Transverse colon (tissue), 4 donors: ENCODE measurements at places on chromosomes 1 and 21. TPM values are rescaled to one million over a fixed set of nuclear protein-coding genes. Genes with fewer than 3 reads are reported as not detected.

DNA sequence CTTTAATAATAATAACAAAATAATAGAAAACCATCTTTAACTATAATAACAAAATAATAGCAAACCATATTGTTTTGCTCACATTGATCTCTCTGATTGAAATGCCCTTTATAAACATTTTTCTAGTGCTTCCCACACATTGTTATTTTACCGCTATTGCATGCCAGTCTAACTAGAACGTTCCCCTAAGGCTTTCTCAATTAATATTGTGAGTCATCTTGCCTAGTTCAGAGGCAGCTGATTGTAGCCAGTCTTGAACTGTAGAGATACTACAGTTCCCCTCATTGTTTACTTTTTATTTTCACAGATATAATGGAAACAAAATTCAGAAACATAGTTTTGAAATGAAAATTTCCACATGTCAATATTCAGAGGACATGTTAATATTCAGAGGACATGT, 192.3 kb upstream of the ADGRL4 start:
- no peaks in the 10 kb centered on the region for H3K4me1 ChIP-seq
- no peaks in the 10 kb centered on the region for H3K36me3 ChIP-seq
- H3K27ac ChIP-seq, result no peak overlapping the region
- DNase-seq, result no peak
- H3K27me3 ChIP-seq, result no peaks in the 10 kb centered on the region
- no peak overlapping the region for H3K4me3 ChIP-seq

CBR3 gene
- total RNA-seq, result 3.4 TPM

- H3K27me3 ChIP-seq, result peaks cover 49% of the 10 kb centered on the region
- H3K27ac ChIP-seq, result no peak overlapping the region
- no peaks in the 10 kb centered on the region for H3K36me3 ChIP-seq
- H3K4me1 ChIP-seq, result no peaks in the 10 kb centered on the region
- no peak for DNase-seq
- no peak overlapping the region for H3K4me3 ChIP-seq
These were observed 82.8 kb downstream of the UBIAD1 start for GRCh38 chr1:11355559-11356475.

ARF1 gene
- 444 TPM for total RNA-seq

ERICH3 gene
- 6.4 TPM for total RNA-seq

CFHR5 gene
- not detected for total RNA-seq

GRCh38 chr1:42686418-42686817, 4.2 kb downstream of the YBX1 start:
- peaks cover 80% of the 10 kb centered on the region for H3K4me1 ChIP-seq
- H3K27ac ChIP-seq, result peak overlapping the region; percentile 17
- no peaks in the 10 kb centered on the region for H3K36me3 ChIP-seq
- no peak for DNase-seq
- H3K27me3 ChIP-seq, result no peaks in the 10 kb centered on the region

DMBX1 gene
- total RNA-seq, result not detected

CASQ1 gene
- total RNA-seq, result 0.95 TPM

- no peak for DNase-seq
- H3K4me3 ChIP-seq, result no peak overlapping the region
- H3K27ac ChIP-seq, result no peak overlapping the region
- H3K36me3 ChIP-seq, result no peaks in the 10 kb centered on the region
- no peaks in the 10 kb centered on the region for H3K27me3 ChIP-seq
These were observed 64.5 kb downstream of the LRRC40 start for GRCh38 chr1:70140894-70141293.

DNA sequence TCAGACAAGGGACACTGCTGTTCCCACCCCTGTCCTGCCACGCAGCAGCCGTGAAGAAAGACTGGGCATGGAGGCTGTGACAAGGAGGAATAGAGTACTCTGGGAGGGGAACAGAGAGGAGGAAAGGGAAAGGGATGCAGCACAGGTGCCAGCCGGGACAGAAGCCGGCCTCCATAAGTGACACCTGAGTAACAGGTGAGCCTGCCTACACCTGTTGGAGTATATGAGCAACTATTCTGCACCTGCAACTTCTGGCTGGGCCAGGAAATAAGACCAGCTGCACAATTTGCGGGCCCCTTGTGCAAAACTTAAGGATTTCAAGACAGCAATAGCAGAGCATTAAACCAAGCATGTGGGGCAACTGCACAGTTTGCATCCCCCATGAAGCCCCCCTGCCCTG, 72.5 kb upstream of the GOLT1A start:
- H3K27me3 ChIP-seq, result no peaks in the 10 kb centered on the region
- peak overlapping the region; percentile 54 for H3K27ac ChIP-seq
- H3K4me1 ChIP-seq, result peaks cover 43% of the 10 kb centered on the region
- no peak for DNase-seq
- no peaks in the 10 kb centered on the region for H3K36me3 ChIP-seq

DNA sequence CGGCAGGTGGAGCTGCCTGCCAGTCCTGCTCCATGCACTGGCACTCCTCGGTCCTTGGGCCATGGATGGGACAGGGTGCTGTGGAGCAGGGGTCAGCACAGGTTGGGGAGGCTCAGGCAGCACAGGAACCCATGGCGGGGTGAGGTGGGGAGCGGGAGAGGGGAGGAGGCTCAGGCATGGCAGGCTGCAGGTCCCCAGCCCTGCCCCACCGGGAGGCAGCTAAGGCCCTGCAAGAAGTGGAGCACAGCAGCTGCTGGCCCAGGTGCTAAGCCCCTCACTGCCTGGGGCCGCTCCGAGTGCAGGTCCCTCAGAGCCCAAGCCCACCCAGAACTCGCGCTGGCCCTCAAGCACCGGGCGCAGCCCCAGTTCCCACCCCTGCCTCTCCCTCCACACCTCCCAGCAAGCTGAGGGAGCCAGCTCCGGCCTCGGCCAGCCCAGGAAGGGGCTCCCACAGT, 691 bp upstream of the GBP5 start:
- H3K4me1 ChIP-seq, result no peaks in the 10 kb centered on the region
- no peak overlapping the region for H3K27ac ChIP-seq
- no peaks in the 10 kb centered on the region for H3K36me3 ChIP-seq
- no peaks in the 10 kb centered on the region for H3K27me3 ChIP-seq

DNA sequence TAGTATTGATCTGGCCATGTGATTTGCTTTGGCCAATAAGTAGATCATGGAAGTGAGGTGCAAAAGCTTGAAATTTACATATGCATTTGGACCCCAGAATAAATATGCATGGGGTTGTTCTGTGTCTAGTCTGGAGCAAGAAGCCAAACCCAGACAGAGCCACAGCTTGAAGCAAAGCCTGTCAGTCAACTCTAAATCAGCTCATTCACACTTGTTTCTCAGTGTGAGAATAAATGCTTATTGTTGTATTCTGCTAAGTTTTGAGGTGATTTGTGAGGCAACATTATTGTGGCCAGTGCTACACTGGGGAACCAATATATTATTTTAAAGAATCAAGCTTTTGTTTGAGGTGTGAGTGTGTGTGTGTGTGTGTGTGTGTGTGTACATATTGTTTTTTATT, 12.2 kb upstream of the PGLYRP3 start:
- no peaks in the 10 kb centered on the region for H3K27me3 ChIP-seq
- no peaks in the 10 kb centered on the region for H3K36me3 ChIP-seq
- no peaks in the 10 kb centered on the region for H3K4me1 ChIP-seq
- H3K27ac ChIP-seq, result no peak overlapping the region
- no peak overlapping the region for H3K4me3 ChIP-seq
- DNase-seq, result no peak

TESK2 gene
- 15.7 TPM for total RNA-seq

URB1 gene
- total RNA-seq, result 8.0 TPM

DNA sequence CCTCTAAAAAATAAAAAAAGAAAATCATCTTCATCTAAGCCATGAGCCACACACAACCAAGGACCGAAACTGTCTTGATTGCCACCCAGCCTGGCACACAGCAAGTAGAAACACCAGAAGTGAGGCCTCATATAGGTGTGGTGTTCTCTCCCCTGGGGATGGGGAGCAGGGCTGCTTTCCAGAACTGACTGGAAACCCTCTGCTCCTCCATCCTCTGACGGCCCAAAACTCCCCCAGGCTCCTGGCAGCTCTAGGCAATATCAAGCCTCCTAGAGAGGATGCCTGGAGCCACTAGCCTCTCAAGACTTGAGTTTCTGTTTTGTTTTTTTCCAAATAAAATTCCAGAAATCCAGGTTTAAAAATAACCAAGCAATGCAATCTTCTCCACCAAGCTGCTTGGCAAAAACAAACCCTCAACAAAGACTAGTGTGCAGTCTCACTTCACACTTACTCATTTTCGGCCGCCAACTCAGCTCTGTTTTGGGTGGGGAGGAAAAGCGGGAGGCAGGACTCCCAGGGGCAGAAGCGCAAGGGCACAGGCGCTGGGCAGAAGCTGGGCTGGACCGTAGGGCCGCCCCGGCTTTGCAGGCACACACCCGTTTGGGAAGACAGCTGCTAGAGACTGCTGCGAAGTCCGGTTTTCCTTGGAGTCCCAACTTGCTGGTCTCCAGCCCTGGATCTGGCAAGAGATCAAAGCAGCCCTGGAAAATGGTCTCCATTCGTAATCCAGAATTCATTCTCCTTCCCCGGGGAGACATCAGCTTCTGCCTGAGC, 78.2 kb upstream of the CAPZB start:
- H3K4me3 ChIP-seq, result peak overlapping the region; percentile 16
- H3K36me3 ChIP-seq, result no peaks in the 10 kb centered on the region
- no peaks in the 10 kb centered on the region for H3K27me3 ChIP-seq
- peak overlapping the region; percentile 75 for H3K27ac ChIP-seq

DNA sequence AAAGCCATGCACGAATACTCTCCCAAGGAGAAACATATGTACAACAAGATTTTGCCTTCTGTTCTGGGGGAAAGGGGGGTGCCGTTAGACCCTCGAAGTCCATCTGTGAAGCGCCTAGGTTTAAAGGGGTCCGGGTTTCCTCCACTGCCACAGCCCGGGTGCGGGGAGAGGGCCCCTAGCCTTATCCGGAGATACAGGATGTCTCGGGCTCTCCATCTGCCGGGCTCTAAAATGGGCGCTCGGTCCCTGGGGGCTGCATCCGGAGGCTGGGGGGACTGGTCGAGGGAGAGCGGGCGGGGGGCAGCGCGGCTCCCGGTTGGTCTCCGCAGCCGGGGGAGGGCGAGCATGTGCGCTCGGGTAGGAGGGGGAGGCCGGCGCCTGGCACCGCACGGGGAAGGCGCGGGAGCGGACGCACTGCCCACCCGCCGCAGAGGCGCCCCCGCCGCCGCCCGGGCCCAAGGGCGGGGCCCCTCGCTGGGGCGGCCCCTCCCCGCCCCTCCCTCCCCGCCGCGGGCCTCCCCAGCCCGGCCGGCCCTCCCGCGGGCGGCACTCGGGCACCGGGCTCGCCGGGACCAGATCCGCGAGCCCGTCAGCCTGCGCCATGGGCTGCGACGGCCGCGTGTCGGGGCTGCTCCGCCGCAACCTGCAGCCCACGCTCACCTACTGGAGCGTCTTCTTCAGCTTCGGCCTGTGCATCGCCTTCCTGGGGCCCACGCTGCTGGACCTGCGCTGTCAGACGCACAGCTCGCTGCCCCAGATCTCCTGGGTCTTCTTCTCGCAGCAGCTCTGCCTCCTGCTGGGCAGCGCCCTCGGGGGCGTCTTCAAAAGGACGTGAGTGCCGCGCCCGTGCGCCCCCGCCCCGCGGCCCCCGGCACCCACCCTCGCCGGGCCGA, 63.1 kb downstream of the ELK4 start:
- no peaks in the 10 kb centered on the region for H3K4me1 ChIP-seq
- peak; percentile 21 for DNase-seq
- peaks cover 40% of the 10 kb centered on the region for H3K27me3 ChIP-seq
- H3K4me3 ChIP-seq, result peak overlapping the region; percentile 44
- peak overlapping the region; percentile 56 for H3K27ac ChIP-seq
- H3K36me3 ChIP-seq, result no peaks in the 10 kb centered on the region

- H3K4me3 ChIP-seq, result no peak overlapping the region
- H3K4me1 ChIP-seq, result no peaks in the 10 kb centered on the region
- no peaks in the 10 kb centered on the region for H3K36me3 ChIP-seq
These were observed 197.8 kb downstream of the VAV3 start for GRCh38 chr1:107767156-107767582.

GPR61 gene
- total RNA-seq, result not detected

DNA sequence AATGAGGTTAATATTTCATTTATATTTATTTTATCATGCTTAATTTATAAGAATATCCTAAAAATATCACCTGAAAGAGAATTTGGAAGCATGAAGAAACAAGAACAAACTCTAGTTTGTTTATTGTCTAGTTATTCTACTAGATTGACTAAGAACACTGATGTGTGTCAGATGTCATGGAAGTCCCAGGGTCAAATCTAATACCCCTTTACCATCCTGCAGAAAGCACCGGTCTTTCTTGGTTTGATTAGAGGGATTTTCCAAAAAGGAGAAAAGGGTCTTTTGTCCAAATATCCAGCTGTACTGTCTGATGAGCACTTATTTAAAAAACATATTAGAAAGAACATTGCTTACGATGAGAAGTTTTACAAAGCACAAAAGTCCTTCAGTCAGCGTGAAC, 20.7 kb upstream of the CR2 start:
- no peaks in the 10 kb centered on the region for H3K36me3 ChIP-seq
- no peak overlapping the region for H3K4me3 ChIP-seq
- no peaks in the 10 kb centered on the region for H3K27me3 ChIP-seq
- no peak overlapping the region for H3K27ac ChIP-seq
- no peaks in the 10 kb centered on the region for H3K4me1 ChIP-seq

BOLA1 gene
- 61.0 TPM for total RNA-seq

GRCh38 chr1:184152434-184152898, 100.9 kb downstream of the TSEN15 start:
- H3K27ac ChIP-seq, result peak overlapping the region; percentile 71
- H3K4me1 ChIP-seq, result no peaks in the 10 kb centered on the region
- H3K4me3 ChIP-seq, result peak overlapping the region; percentile 3
- peak; percentile 13 for DNase-seq

ACBD6 gene
- total RNA-seq, result 48.4 TPM

GRCh38 chr1:7343882-7344281, 427.2 kb upstream of the VAMP3 start:
- H3K36me3 ChIP-seq, result no peaks in the 10 kb centered on the region
- DNase-seq, result no peak
- H3K27me3 ChIP-seq, result no peaks in the 10 kb centered on the region
- no peak overlapping the region for H3K27ac ChIP-seq

GRCh38 chr1:164498792-164499191, 60.2 kb upstream of the PBX1 start:
- H3K36me3 ChIP-seq, result no peaks in the 10 kb centered on the region
- no peaks in the 10 kb centered on the region for H3K27me3 ChIP-seq
- no peaks in the 10 kb centered on the region for H3K4me1 ChIP-seq
- H3K4me3 ChIP-seq, result no peak overlapping the region

IVL gene
- not detected for total RNA-seq

DNA sequence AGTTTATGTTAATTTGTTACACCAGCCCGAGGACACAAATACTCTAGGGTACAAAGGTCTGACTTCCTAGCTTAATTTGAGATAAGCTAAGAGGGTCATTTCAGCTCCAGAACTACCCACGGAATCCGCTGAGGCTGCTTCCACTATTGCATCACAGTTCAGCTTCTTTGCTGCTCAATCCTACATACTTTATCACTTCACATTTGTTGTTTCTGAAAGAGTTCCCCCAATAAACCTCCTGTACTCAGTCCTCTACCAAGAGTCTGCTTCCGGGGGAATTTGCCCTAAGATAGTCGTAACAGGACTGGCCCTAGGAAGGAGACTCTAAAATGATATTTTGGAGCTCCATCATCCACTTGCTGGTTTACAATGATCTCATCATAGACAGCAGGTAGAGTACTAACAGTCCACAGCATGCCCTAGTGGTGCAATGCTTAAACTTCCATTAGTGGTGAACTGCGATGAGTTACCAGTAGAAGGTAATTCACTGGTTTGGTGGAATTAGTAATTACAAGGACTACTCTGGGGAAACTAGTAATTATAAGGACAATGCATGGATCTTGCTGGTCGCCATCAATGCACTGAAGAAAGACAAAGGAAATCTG, 229.3 kb downstream of the USH2A start:
- H3K4me3 ChIP-seq, result no peak overlapping the region
- no peaks in the 10 kb centered on the region for H3K4me1 ChIP-seq
- H3K27ac ChIP-seq, result no peak overlapping the region
- no peak for DNase-seq
